Activated naive CD8-positive, alpha-beta T cell treated with anti-CD3 and anti-CD28 coated beads, Interleukin-2, amount 10 ng/mL, durations not matched to agents 7 days and 5 days (primary cell): ENCODE measurements at places on chromosomes 1 and 21.

DNA sequence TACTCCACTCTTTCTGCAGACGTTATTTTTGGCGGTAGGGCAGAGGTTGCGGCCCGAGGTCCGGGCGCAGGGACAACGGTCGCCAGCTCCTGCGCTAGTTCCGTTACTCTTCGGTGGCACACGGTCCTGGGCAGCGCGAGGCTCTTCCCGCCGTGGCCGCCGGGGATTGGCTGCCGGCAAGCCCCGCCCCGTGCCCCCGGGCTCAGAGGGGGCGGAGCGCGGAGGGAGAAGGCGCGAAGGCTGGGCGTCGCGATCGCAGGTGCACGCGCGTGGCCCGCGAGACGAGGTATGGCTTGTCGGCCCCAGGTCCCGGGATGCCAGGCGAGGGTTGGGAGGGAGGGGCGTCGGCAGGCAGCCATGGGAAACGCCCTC lies 518 bp upstream of the SHE start:
- H3K4me3 ChIP-seq, result no peak overlapping the region
- peaks cover 70% of the 10 kb centered on the region for H3K27me3 ChIP-seq
- H3K36me3 ChIP-seq, result peaks cover 1% of the 10 kb centered on the region
- H3K4me1 ChIP-seq, result peaks cover 2% of the 10 kb centered on the region
- no peak for DNase-seq
- no peak overlapping the region for H3K27ac ChIP-seq

DNA sequence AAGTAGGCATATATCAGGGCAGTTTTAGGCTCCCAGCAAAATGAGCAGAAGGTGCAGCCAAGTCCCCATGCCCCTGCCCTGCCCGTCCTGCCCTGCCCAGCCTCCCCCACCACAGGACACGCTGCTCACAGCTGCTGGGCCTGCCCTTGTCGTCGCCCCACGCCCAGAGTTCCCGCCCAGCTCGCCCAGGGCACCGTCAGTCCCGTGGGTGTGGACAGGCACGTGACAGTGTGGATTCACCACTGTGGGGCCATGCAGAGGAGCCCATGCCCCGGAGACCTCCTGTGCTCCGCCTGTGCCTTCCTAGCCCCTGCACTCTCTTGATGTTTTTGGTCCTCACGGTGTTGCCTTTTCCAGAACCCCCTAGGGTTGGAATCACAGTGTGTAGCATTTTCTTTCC lies 7.0 kb downstream of the FAAP20 start:
- no peak for DNase-seq
- no peak overlapping the region for H3K27ac ChIP-seq
- peaks cover 8% of the 10 kb centered on the region for H3K4me1 ChIP-seq
- no peaks in the 10 kb centered on the region for H3K36me3 ChIP-seq

GRCh38 chr1:63557365-63557987 lies 34.2 kb downstream of the EFCAB7 start:
- no peak overlapping the region for H3K4me3 ChIP-seq
- H3K4me1 ChIP-seq, result peaks cover 2% of the 10 kb centered on the region
- no peaks in the 10 kb centered on the region for H3K27me3 ChIP-seq
- peaks cover 3% of the 10 kb centered on the region for H3K36me3 ChIP-seq

- peaks cover 23% of the 10 kb centered on the region for H3K36me3 ChIP-seq
- H3K27me3 ChIP-seq, result no peaks in the 10 kb centered on the region
- H3K4me1 ChIP-seq, result peaks cover 4% of the 10 kb centered on the region
- no peak overlapping the region for H3K27ac ChIP-seq
- no peak overlapping the region for H3K4me3 ChIP-seq
Observed at GRCh38 chr1:43774359-43774758, 67.0 kb downstream of the ST3GAL3 start.
